ENCODE measurements at places on chromosomes 7 and 10.

DNA sequence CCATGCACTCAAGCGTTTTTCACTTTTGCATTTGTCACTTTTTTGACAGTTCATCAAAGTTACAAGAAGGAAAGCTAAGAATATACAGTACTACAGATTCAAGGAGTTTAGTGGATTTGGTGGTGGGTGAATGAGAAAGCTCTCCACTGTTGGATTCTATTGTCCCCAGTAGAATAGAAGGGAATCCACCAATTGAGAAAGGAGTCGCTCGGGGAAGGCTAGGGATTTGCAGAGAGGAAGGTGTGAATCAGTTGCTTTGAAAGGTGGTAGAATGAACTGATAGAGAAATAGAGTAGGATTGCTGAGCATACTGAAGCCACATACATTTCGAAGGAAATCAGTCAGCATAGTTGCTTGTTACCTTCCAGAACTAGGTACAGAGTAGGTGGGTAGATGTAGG lies 33.7 kb upstream of the GLCCI1 start:
- no peak for DNase-seq

GRCh38 chr10:22821501-22821900 lies 106.4 kb upstream of the ARMC3 start:
- no peak for DNase-seq

- no peak for DNase-seq
Observed at GRCh38 chr7:2913760-2914387, 69.8 kb upstream of the GNA12 start.

DNA sequence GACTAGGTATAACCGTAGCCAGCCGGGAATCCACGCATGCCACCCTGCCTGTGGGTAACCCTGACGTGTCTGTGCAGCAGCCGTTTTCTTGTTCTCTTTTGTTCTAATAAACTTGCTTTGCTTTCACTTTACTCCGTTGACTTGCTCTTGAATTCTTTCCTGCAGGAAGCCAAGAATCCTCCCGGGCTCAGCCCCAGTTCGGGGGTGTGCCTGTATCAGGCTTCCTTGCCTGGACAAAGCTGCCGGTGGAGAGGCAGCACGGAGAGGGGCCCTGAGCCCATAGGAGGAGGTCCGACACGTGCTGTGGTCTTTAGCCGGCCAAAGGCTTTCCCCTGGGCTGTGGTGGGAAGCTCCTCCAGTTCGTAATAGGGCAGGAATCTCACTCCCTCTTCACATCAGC lies 256.5 kb upstream of the PPP2R2D start:
- no peak for DNase-seq

DNA sequence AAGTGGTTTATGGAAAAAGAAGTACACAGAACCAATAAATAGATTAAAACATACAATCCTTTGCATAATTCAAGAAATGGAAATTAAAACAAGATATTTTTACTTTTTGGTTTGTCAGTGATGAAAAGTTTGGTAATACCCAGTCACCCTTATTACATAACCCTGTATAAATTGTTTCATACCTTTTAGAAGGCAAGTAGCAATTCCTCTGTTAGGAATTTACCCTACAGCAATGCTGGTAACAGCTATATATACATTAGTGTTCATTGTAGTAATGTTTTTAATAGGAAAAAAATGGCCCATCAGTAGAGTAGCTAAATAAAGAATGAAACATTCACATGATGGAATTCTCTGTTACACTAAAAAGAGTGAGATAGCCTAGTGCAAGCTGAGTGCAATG lies 42.7 kb downstream of the PTPN12 start:
- DNase-seq, result no peak

DNA sequence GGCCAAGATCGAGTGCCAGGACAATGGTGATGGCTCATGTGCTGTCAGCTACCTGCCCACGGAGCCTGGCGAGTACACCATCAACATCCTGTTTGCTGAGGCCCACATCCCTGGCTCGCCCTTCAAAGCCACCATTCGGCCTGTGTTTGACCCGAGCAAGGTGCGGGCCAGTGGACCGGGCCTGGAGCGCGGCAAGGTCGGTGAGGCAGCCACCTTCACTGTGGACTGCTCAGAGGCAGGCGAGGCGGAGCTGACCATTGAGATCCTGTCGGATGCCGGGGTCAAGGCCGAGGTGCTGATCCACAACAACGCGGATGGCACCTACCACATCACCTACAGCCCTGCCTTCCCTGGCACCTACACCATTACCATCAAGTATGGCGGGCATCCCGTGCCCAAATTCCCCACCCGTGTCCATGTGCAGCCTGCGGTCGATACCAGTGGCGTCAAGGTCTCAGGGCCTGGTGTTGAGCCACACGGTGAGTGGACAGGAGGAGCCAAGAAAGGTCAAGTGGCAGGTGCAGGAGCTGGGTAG lies 14.6 kb downstream of the FLNC start:
- no peak for DNase-seq

DNA sequence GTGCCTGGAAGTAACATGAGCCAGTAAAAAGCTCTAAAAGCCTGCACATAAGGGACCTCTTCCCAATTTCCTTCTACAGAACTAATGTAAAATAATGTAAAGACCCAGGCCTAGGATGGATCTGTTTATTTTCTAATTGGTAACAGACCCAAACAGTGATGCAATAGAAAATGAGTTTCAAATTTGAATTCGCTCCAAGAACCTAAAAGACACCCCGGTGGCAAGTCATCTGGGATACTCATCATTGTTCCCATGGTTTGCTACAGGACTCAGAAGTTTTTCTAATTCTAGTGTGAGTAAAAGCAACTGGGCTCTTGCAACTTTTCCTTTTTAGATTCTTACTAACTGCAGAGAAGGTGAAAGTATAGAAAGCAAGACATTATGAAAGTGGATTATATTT lies 271.3 kb upstream of the CACNA2D1 start:
- DNase-seq, result peak; percentile 22

DNA sequence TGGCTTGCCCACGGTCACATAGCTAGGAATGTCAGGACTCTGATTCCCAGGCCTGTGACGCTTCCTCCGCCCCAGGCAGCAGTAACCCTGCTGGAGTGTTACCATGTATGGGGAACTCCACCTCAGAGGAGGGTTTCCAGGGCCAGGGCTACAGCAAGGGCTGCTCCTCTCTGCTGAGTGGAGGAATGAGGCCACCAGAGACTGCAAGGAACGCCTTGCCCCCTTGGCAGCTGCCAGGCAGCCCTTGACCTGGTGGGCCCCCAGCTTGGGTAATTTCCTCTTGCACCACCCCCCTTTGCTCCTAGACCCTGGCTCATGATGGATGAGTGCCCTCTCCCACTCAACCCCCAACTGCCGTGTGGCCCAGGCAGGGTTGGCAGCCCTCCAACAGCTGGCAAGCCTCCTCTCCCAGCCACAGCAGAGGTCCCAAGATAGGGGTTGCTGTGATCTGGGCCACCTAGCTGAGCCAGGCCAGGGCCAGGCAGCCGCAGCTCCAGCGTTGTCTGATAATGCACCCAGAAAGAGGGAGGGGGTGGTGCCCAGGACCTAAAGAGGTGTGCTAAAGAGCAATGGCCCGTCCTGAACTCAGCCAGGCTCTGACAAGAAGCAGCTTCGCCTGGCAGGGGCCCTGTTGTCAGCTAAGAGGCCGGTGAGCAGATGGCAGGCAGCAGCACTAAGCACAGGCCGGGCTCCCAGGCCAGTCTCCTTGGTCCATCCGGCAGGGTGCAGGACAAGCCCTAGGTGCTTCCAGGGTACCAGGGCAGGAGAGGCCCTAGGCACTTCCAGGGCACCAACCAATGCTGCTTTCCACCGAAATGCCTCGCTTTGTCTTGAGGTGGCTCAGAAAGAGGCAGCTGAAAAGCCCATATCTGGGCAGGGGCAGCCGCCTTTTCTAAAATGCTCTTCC lies 35.4 kb downstream of the DRGX start:
- DNase-seq, result no peak

DNA sequence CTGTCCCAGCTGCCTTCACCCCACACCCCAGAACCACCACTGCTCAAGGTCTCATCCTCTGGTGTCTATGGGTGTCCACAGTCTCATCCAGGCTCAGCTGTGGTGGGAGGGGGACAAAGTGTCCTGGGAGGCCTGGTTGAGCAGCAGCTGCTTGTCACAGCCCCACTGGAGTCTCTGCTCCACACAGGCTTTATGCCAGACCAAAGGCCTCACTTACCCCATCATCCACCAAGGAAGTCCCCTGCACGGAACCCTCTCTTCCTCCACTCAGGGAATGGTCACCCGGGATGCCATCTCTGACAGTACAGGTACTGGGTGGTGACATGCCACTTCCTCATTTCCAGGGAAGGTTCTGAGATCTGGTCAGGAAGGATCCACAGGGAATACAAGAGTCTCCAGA lies 925.4 kb upstream of the ZNF722 start:
- DNase-seq, result no peak

DNA sequence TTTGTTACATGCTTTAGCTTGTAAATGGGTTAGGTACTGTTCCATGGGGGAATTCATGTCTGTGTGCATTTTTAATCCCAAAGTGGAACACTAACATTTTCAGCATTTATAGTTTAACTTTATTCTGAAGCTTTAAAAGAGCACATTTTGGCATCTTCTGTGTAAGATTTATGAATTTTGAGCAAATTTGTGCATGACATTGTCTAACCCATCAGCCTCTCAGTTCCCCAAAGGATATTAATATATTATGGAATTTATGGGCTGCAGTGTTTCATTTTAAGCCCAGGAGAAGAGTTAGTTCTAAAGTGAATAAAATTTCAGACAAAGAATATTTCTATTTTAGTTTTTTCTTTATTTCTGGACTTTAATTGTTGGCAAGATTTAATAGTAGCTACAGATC lies 421.4 kb downstream of the PLXDC2 start:
- no peak for DNase-seq

DNA sequence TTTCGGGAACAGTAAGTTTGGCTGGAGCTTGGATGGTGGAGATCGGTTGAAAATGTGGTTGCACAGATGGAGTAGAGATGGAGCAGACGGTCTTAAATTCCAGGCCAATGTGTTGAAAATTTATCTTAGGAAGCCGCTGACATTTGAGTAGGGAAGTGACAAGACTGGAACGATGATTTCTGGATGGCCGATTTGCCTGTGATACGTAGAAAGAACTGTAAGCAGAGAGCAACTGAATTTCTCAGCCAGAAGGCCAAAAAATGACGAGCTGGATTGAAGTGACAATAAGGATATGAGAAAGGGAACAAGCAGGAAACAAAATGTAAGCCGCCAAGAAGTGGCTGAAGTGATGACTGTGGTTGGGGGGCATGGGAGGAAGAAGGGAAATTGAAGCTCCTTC lies 687 bp upstream of the ARMC3 start:
- no peak for DNase-seq

GRCh38 chr7:24975644-24976260 lies 4.2 kb downstream of the OSBPL3 start:
- no peak for DNase-seq

DNA sequence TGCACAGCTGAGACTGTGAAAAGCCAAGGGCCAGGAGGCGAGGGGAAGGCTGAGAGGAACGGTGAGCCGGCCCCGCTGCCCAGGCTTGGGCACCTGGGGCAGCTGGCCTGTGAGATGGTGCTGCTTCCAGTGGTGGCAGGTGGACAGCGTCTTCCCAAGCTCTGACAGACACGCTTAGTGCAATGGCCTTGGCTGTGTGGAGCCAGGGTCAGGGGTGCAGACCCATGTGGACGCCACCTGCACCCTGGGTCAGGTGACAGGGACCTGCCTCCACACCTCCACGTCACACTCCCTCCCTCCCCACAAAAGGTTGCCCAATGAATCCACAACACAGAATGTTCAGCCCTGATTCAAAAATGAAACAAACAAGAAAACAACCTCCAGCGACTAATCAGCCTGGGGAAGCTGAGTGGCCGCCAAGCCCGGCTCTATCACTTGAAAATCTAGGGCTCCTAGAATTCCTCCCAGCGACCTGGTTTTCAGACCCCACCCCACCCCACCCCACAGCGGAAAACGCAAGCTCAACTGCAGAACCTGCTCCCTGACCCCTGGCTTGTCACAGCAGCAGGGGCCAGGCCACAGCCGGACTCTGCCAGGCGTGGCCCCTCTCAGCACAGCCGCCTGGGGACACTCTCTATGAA lies 54.3 kb downstream of the PRKAG2 start:
- no peak for DNase-seq

DNA sequence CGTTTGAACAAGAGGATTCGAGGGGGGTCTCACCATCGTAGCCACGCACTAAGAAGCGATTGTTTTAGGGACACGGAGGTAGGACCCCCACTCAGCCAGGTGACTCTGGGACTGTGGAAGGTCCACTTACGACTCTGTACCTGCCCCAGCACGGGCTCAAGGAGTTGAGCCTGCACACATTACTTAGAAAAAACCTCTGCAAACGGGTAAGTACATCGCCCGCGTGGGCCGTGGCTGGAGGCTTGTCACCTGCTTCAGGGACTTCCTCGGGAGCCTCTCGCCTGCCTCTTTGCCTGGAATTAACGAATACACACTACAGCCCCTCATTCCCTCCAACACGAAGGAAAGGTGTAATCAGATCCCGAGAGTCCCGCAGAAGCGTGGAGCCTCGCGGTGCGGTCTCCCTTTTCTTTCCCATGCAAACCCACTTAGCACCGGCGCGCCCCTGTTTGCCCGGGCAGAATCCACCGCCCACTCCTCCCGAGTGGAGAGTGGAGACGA lies 826 bp downstream of the PODXL start:
- DNase-seq, result no peak

- no peak for DNase-seq
Observed at GRCh38 chr7:21305455-21306235, 122.2 kb upstream of the SP4 start.

GRCh38 chr10:11330383-11331045 lies 280.9 kb downstream of the USP6NL start:
- DNase-seq, result no peak

DNA sequence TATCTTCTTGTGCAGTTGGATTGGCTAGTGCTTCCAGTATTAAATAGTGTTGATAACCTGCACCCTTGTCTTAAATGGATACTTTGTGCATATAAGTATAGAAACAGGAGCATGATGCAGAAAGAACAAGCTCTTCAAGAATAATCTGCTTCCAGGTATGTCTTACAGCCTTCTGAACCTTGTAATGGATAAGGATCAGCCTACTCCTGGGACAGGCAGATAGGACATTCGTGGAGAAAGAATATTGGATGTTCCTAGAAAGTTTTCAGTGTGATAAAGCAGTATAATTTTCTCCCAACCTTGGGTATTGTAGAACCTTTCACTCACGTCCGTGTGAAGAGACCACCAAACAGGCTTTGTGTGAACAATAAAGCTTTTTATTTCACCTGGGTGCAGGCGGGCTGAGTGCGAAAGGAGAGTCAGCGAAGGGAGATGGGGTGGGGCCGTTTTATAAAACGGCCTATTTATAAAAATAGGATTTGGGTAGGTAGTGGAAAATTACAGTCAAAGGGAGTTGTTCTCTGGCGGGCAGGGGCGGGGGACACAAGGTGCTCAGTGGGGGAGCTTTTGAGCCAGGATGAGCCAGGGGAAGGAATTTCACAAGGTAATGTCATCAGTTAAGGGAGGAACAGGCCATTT lies 27.2 kb downstream of the C1GALT1 start:
- no peak for DNase-seq

- no peak for DNase-seq
Observed at GRCh38 chr10:122446668-122447423, 7.6 kb upstream of the ARMS2 start.

GRCh38 chr10:133461841-133462240 lies 8.1 kb downstream of the SCART1 start:
- DNase-seq, result no peak

- DNase-seq, result no peak
Observed at GRCh38 chr7:65268782-65269149, 104.9 kb upstream of the ZNF92 start.

Measured in AG09319 (cell line).